ENCODE measurements at places on chromosomes 7 and 10.

GRCh38 chr10:124318811-124319210 lies 99.9 kb downstream of the OAT start:
- no peak for DNase-seq

DNA sequence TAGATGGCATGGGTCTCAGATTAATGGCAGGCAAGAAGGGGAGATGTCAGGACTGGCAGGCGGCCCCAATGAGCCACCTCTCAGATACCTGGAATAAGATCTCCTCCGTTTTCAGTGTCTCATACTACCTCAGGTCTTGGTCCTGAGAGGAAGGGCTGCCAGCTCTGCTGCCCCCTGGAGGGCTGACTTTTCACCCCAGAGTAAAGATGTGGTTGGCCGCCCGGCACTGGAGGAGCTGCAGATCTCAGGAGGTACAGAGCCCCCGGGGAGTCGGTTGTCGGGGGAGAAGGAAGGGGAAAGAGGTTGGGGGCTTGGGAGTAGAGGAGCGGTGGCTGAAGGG lies 642 bp upstream of the COL13A1 start:
- DNase-seq = no peak

GRCh38 chr10:96292971-96293920 lies 11.0 kb upstream of the DNTT start:
- peak; percentile 11 for DNase-seq

GRCh38 chr7:152866791-152867501 lies 107.4 kb downstream of the ACTR3B start:
- DNase-seq = no peak

- DNase-seq = no peak
Observed at GRCh38 chr10:101595591-101596433, 7.7 kb downstream of the DPCD start.

- DNase-seq = no peak
Observed at GRCh38 chr10:49311555-49312236, 12.7 kb downstream of the C10orf71 start.

DNA sequence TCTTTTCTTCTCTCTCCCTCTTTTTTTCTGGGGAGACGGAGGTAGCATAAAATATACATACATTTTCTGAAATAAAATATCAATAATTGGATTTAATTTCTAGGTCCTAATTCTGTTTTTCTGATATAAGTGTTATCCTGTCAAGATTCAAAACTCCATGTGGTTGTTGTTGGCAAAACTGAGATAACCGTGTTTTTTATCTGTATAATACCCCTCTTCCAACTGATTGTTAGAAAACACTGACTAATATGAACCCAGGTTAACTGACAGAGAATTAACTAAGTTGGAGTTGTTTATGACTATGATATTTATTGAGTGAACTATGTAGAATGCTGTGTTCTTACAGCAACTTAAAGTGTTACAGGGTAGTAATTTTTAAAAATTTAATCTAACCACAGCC lies 236.5 kb upstream of the KAT6B start:
- DNase-seq = no peak

GRCh38 chr10:14801723-14802122 lies 27.0 kb upstream of the FAM107B start:
- DNase-seq = no peak

DNA sequence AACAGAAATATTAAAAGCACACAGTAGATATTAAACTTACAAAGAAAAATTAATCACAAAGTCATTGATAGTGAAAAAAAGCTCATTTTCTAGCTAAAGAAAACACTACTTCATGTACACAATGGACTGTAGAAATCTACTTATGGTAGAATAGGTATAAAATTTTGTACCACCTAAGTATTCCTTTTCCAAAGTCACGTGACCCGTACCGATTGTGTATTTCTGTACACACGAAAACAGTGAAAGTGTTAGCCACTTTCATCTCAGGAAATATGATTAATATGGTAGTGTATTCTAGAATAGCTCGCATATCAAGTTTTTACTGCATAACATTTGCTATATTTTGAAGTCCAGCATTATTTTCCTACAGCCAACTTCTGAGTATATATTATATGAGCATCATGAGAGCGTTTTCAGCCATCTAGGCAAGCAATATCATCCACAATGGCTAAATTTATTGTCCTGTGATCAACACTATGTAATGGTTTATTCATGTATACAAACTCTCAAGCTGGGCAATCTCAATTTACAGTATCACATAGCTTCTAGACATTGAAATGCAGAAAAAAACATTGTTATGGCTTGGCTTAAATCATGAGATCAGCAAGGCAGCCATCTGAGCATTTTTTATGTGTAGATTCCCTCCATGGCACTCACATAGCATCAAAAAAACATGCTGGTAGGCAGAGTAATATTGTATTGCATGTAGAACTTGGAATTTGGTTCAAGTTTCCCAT lies 114.7 kb downstream of the CD36 start:
- no peak for DNase-seq

GRCh38 chr10:118204292-118204943 lies 137.7 kb downstream of the FAM204A start:
- DNase-seq = no peak

- no peak for DNase-seq
Observed at GRCh38 chr7:39620486-39620885, 2.9 kb upstream of the RALA start.

GRCh38 chr10:86023336-86023735 lies 343.3 kb downstream of the GRID1 start:
- no peak for DNase-seq

DNA sequence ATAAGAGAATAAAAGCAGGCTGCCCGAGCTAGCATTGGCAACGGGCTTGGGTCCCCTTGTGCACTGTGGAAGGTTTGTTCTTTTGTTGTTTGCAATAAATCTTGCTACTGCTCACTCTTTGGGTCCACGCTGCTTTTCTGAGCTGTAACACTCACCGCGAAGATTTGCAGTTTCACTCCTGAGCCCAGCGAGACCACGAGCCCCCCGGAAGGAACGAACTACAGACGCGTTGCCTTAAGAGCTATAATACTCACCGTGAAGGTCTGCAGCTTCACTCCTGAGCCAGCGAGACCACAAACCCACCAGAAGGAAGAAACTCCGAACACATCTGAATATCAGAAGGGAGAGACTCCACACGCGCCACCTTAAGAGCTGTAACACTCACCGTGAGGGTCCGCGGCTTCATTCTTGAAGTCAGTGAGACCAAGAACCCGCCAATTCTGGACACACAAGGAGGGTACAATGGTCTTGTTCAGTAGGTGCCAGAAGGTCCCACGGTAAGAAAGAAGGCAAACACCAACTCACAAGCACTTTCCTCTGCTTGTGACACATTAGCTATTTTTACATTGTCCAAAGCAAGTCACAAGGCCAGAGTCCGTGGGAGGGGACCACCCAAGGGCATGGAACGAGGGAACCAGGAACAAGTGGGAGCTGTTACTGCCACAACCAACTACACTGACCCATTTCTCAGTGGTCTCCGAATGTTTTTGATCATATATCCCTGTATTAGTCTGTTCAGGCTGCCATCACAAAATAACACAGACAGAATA lies 29.2 kb upstream of the CACUL1 start:
- DNase-seq = no peak

- DNase-seq = peak; percentile 84
Observed at GRCh38 chr7:137081321-137082093, 213.1 kb downstream of the CHRM2 start.

- no peak for DNase-seq
Observed at GRCh38 chr7:82443547-82444219, at the start of gene CACNA2D1. Gene CACNA2D1, minus strand, starts transcription at chr7:82443777.

- DNase-seq = no peak
Observed at GRCh38 chr10:126795318-126795717, 109.9 kb upstream of the DOCK1 start.

- no peak for DNase-seq
Observed at GRCh38 chr7:149199234-149199995, 4.1 kb downstream of the ZNF282 start.

Measured in HFF-Myc (cell line).